ENCODE measurements at places on chromosomes 7 and 10.

GRCh38 chr7:146702898-146703297 lies 586.3 kb downstream of the CNTNAP2 start:
- DNase-seq = no peak

- no peak for DNase-seq
These were observed 11.3 kb upstream of the DPYSL4 start for GRCh38 chr10:132175408-132175807.

DNA sequence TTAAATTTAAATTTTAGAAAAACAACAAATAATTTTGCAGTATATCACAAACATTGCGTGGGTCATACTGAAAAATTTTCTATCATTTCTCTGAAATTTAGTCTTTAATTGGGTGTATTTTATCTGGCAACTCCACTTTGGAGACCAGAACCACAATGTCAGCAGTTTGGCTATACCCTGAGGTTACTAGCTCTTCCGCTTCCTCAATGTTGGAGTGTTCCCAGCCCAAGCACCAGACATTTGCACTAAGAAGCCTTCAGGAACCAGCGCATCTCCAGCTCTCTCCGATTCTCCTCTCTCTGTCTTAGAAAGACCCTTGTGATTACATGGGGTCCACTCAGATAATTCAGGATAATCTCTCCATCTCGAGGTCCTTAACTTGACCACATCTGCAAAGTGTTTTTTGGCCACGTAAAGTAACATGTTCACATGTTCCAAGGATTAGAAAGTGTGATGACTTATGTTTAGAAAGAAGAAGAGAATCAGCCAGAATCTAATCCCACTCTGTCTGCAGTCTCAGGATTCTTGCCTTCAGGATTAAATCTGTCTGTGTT lies 43.1 kb upstream of the ADRB1 start:
- no peak for DNase-seq

DNA sequence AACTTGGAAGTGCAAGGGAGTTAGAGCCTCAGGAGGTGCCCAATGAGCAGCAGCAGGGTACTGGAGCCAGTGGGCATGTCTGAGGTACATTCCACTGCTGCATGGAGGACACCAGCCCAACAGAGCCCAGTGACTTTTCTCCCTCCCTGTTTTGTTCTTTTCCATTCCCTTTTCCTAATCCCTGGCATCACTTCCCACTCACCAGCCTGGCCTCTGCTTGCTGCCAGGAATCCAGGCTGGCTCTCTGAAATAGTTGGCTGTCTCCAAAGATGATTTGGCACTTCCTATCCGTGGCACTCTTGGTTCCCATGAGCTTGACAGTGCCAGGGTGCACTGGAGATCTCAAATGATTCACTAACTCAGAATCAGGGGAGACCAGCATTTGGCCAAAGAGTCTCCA lies 97.7 kb upstream of the ZPBP start:
- no peak for DNase-seq

- no peak for DNase-seq
These were observed 173.3 kb downstream of the SLIT1 start for GRCh38 chr10:97012470-97012869.

DNA sequence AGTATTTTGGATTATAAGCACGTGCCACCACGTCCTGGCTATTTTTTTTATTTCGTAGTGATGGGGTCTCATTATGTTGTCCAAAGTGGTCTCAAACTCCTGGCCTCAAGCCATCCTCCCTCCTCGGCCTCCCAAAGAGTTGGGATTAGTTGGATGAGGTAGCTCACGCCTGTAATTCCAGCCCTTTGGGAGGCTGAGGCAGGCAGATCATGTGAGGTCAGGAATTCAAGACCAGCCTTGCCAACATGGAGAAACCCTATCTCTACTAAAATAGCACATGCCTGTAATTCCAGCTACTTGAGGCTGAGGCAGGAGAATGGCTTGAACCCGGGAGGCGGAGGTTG lies 21.8 kb upstream of the YWHAG start:
- DNase-seq = no peak

All from skin of body (tissue), 3 donors.